Fibroblast of skin of right biceps (primary cell): ENCODE measurements at places on chromosomes 2 and 18.
A peak's percentile ranks its signal among the peaks of the same experiment; 100 is the strongest.

GRCh38 chr2:120094795-120095194 is 81.9 kb downstream of the EPB41L5 start:
- DNase-seq = no peak

GRCh38 chr2:236562434-236562833 is 7.2 kb upstream of the ACKR3 start:
- DNase-seq = no peak

DNA sequence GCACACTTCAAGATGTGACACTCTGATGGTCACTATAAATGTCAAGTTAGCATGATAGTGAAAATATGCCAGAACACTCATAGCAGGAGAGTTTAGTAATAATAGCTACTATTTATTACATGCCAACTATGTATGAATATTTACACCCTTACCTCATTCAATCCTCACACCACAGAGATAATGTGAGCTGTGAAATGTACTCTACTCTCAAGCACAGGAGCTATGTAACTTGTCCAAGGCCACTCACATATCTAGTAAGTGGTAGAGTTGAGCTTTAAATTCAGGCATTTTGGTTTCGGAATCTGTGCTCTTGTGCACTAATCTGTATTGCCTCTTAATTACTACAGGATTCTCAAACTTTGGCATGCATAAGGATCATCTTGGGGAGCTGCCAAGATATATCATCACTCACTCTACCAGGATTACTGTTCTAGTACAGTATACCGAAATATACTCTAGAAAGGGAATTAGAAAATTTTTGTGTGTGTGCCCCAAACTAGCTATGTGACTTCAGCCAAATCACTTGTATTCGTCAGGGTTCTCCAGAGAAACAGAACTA is 154.3 kb downstream of the PLCL1 start:
- peak; percentile 32 for DNase-seq

DNA sequence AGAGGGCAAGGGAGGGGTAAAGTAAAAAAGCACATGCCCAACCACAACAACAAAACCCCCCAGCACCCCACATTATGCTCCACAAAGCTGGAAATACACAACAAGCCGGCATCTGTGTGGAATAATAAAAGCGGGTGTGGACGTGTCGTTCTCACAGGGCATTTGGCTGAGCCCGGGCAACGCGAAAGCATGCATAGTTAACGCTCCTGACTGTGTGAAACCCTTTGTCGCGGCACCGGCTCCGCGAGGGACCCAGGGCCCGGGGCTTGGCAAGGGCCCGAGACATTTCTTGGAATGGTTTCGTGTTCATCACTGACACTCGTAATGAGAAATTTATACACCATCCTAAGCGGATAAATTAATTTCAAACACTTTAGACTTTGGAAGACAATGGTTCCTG is 165.6 kb downstream of the INHBB start:
- no peak for DNase-seq

DNA sequence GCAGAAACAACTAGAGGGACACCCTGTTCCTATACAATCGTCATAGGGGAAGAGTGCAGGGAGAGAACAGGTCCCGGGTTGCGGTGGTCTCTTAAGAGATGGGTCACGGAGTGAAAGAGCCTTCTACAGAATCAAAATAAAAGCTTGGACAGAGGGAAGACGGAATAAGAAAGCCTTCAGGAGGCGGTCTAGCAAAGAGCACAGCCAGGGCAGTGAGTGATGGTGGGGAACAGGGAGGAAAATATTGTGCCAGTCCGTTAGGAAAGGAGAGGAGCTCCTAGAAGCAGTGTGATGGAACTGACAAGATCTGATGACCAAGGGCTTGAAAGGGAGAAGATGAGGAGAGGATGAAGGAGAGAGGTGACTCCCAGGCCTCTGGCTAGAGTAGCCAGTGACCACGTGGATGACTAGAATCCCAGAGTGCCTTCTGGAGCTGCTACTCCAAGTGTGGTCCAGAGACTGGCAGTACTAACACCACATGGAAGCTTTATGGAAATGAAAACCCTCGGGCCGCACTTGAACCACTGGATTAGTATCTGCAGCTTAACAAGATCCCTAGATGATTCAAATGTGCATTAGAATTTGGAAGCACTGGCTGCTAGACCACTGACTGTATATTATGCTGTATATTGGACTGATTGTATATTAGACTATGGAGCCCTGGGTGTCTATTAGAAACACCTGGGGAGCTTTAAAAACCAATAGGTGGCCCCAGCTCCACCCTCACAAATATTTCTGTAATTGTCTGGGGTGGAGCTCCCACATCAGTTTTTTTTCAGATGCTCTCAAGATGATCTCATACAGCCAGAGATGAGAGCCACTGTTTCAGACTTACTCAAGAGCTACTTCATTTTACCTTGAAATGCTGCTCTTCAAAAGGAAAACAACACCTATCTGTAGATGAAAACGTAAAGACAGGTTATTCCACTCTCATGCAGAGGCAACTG is 1.1 kb upstream of the EVA1A start:
- peak; percentile 49 for DNase-seq

DNA sequence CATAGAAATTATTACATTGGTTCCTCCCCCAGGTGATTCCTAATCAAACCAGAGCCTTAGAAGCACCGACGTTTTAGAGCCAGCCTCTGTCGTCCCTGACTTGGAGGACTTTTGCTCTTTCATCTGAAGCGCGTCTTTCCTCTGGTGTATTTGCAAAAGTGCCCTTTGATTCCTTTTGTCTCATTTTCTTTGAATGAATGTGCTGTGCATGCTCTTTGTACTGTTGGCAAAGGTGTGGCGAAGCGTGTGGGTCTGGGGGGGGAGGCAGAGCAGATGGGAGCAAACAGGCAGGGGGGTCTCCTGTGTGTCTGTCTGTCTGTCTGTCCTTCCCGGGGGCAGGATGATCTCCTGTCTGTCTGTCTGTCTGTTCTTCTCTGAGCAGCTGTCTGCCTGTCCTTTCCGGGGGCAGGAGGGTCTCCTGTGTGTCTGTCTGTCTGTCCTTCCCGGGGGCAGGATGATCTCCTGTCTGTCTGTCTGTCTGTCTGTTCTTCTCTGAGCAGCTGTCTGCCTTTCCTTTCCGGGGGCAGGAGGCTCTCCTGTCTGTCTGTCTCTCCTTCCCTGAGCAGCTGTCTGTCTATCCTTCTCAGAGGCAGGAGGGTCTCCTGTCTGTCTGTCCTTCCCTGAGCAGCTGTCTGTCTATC is 205.5 kb upstream of the MYT1L start:
- no peak for DNase-seq

DNA sequence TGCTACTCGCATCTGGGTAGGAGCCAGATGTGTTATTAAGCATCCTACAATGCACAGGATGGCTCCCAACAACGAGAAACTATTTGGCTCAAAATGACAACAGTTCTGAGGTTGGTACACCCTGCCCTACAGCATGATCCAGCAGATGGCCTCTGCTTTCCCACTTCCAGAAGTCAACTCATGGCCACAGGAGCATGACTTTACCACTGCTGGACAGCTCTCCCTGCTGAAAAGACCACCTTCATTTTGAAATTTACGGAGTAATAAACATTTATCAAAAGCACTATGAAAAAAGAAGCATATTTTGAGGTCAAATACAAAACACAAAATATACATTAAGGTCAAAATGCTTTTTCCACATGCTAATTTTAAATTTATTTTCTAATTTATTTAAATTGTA is 13.7 kb downstream of the NXPH2 start:
- no peak for DNase-seq

DNA sequence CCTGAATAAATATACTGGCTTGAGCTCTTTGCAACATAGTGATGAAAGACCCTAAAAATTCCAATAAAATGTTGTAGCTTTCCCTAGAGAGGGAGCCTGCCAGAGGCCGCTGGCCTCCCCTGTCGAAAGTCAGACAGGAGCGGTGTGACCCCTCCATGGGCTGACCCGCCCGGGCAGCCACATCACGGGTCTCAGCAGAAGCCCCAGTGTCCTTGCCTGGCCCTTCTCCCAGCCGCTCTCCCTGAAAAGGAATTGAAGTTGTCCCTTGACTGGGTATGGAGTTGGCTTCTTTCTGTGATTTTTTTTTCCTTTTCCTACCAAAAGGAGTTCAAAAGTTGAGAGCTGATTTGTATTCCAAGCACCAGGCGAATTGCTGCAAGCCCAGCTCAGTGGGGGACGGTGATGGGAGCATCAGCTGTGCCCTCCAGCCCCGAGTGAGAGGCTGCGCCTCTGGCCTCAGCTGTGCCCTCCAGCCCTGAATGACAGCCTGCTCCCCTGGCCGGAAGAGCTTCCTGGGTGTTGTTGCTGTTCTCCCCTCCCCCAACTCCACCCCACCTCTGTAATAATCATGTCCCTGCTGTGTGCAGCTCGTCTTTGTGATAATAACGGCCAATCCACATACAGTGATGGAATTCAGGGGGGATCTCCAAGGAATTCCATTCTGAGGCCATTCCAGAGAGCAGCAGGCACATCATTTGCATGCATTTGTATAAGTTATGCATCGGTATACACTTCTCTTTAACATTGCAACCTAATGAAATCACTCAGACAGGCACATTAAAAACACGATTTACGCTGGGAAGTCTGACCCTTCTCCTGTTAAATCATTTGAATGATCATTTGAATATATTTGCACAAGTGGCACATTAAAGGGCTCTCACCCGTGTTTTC is 501.0 kb downstream of the EIPR1 start:
- DNase-seq = no peak

DNA sequence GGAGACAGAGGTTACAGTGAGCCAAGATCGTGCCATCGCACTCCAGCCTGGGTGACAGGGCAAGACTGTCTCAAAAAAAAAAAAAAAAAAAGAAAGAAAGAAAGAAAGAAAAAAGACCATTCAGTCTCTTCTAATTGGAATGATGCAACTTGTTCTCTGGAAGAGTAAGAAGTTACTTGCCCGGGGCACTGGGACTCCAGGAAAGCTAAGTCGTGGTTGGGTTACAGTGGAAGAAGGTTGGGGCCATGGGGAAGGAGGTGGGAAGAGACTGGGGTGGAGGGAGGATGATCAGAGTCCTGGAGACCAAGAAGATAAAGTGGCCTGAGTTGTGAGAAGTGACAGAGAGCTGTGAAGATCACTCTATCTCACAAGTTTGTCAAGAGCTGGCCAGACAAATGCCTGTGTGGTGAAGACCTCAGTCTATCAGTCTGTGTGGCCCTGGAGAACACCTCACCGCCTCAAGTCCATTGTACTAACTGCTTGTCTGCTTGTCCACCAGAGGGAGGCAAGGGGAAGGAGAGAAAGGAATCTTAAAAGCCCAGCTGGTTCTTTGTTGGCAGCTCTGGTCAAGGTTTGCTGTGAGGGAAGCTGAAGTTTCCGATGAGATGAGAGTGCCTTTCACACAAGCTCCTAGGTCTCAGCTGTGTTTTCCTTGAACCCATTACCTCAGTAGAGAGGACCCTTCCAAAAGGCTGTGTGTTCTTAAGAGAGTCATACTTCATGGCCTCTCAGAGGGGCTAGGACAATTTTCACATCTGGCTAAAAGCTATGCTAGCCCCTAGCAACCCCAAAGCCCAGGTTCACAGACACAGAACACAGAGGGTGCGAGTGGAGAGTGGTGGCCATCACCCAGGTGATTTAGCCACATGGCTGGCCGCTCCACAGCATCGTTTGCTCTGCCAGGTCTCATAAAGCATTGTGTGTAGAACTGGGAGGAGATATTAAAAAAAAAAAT is 72.0 kb upstream of the TMEM178A start:
- DNase-seq = peak; percentile 75

GRCh38 chr18:80119111-80119510 is 10.0 kb downstream of the ADNP2 start:
- no peak for DNase-seq

- peak; percentile 96 for DNase-seq
Measured at GRCh38 chr2:37827911-37828511, 97.1 kb upstream of the RMDN2 start.

GRCh38 chr2:112832841-112833638 is 3.5 kb downstream of the IL1B start:
- no peak for DNase-seq

DNA sequence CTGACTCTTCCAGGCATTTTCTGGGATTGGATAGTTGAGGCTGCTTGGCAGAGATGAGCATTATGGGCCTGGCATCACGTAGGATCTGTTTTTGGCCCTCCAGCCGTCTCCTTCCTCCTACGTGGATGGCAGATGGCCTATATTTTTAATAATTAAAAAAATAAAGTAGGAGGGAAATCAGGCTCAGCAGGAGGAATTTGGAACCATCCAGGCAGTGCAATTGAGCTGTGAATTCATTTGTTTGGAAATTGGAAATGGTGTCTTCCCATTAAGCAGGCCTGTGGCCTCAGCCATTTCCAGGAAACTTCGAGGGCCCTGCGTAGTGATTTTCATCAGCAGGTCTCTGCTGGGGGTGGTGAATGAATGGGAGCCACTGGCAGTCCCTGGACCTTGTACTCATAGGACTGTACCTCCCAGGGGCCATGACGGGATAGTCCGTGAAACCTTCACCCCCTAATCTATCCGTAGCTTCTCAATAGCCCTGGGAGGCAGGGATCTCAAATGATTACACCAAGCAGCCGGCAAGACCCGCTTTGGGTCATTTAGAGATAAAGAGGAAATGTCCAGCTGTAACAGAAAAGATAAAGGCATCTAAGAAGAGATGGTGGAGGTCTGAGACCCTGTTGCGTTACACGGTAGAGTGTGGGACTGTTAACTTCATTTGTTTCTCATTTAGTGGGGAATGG is 73.1 kb upstream of the TNP1 start:
- no peak for DNase-seq

GRCh38 chr2:69298261-69298660 is 88.8 kb downstream of the GFPT1 start:
- DNase-seq = peak; percentile 95

- DNase-seq = no peak
Measured at GRCh38 chr2:241721852-241722251, 12.6 kb upstream of the D2HGDH start.

- no peak for DNase-seq
Measured at GRCh38 chr2:39855856-39856255, 76.8 kb upstream of the THUMPD2 start.

DNA sequence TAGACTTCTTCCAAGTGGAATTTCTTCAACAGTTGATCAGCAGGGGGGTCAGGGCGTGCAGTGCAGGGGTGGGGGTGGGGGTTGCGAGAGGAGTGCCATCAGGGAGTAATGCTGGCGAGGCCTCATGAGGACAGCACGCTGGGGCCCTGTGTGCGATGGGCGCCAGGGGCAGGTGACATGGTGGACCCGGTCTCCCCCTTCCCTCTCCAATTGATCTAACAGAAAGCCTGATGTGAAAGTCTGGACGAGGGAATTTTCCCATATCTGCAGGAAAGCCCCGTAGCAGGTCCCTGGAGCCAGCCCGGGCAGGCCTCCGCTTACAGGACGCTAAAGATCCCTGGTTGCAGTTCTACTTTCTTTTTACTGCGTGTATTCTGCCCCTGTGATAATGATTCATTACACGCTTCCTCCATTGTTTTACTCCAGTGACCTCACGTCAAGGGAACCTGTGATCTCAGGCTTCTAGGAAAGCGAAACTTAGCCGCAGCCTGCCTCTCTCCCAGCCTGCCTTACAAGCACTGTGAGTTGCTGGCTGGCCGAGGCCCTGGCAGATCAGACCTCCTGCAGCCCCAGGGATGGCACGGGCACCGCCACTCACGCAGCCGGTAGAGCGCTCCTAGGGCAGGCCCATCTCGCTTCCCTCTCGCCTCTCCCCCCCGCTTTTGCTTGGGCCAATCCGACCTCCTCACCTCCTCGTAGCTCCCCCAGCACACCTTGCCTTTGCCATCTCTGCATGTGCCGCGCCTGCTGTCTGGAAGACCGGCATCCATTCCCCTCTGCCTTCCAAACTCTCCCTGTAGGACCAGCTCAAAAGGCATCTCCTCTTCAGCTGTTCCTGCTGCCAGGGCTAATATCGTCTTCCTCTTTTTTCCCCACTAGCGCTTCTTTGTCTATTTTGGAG is 19.2 kb downstream of the NEURL3 start:
- DNase-seq = peak; percentile 76

- peak; percentile 81 for DNase-seq
Measured at GRCh38 chr2:47360927-47361326, 42.0 kb upstream of the MSH2 start.
